ENCODE measurements at places on chromosomes 3 and 15.

DNA sequence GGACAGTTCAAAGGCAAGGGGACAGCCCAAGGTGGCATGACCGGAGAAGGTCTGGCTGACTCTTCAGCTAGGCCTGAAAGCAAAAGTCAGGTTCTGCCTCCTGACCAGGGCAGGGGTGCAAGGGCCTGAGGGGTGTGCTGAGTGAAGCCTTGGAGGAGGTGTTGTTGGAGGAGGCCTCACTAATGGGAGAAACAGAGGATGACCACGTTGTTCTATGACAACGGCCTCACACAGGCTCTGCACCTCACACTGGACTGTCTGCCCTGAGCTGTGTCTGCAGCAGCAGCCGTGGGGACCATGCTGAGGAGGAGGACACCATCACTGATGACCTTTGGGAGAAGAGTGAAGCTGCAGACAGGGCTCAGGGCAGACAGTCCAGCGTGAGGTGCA is 116.9 kb upstream of the ABHD17C start:
- no peak for DNase-seq

DNA sequence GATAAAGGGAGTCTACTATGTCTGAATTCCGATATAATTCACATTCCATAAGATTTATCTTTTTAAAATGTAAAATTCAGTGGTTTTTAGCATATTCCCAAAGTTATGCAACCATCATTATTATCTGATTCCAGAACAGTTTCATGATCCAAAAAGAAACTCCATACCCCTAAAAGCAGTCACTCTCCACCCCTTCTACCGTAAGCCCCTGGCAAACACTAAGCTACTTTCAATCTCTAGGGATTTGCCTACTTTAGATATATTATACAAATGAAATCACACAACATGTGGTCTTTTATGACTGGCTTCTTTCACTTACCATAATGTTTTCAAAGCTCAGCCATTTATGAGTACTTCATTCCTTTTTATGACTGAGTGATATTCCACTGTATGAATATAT is 65.6 kb downstream of the TMEM212 start:
- no peak for DNase-seq

DNA sequence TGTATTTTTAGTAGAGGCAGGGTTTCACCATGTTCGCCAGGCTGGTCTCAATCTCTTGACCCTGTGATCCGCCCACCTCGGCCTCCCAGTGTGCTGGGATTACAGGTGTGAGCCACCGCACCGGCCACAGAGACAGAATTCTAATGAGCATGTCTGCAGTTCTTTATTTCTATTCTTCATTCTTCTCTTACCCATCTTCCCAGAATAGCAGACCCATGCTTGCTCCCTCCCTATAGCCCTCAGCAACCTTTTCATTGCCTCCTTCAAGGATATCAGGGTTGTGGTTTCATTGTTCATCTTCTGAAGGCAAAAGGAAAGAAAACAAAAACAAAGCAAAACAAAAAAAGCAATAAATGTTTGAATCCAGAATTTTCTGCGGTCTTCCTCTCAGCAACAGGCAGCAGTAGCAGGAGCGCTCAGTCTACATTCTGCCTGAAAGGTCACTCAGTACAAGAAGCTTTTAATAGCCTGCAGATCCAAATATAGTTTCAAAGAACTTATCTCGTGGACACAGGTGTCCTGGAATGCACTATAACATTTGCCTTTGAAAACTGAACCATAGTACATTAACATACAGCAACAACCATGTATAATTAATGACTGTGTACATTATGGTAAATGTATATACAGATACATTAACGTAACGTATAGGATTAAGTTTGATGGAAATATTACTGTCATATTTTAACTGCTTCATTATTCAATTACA is at the start of gene SMCO1:
Gene SMCO1, minus strand, starts transcription at position 434 of the 709 bp plus-strand sequence. Its CDS starts 137 bp downstream, at position 297.
- DNase-seq = no peak

DNA sequence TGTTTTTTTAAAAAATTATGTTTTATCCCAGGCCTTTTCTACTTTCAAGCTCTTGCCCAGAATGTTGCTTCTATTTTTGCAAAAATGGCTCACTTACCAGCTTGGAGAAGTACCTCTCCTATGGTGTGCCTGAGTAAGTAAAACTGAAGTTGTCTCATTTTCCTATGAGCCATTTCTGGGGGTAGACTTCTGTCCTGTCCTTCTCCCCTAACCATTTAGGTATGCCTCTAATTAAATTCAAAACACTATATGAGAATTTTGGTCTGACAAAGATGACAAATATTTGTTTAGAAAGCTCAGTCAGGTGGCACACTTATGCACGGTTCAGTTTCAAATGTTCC is 282.5 kb upstream of the ICE2 start:
- DNase-seq = no peak

GRCh38 chr3:104206925-104207324 is 1159.8 kb upstream of the ALCAM start:
- no peak for DNase-seq

GRCh38 chr3:186109897-186110803 is 1.3 kb upstream of the ETV5 start:
- peak; percentile 37 for DNase-seq

DNA sequence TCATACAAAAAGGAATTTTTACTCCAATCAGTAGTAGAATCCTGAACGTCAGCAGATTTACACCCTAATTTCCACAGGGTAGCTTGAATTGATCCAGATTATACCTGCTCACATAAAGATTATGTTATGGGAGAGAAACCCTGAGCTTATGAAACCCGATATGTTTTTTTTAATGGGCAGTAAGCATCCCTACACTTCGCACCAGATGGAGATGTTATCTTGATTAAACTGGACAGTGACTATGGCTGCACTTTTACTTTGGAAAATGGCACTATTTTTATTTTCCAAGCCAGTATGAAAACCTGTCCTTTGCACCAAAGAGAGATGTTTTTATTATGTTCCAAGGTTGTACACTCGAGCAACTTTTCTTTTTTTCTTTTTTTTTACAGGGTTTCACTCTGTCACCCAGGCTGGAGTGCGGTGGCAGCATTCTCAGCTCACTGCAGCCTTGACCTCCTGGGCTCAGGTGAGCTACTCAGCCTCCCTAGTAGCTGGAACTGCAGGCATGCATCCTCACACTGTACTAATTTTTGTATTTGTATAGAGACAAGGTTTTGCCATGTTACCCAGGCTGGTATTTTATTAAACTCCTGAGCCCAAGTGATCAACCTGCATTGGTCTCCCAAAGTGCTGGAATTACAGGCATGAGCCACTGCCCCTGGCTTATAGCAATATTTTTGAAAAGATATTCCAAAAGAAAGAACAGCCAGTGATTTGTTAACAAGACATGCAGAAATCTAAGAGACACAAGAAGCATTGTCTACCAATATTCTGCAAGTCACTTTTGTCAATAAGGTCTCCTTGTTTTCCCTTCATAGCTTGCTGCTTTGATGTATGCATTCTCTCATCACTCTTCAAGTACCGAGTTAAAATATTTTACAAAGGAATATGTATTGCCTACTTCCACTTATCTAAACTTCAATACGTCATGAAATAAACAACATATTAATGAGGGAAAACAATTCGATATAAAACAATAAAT is 1412.6 kb downstream of the ZPLD1 start:
- DNase-seq = no peak

DNA sequence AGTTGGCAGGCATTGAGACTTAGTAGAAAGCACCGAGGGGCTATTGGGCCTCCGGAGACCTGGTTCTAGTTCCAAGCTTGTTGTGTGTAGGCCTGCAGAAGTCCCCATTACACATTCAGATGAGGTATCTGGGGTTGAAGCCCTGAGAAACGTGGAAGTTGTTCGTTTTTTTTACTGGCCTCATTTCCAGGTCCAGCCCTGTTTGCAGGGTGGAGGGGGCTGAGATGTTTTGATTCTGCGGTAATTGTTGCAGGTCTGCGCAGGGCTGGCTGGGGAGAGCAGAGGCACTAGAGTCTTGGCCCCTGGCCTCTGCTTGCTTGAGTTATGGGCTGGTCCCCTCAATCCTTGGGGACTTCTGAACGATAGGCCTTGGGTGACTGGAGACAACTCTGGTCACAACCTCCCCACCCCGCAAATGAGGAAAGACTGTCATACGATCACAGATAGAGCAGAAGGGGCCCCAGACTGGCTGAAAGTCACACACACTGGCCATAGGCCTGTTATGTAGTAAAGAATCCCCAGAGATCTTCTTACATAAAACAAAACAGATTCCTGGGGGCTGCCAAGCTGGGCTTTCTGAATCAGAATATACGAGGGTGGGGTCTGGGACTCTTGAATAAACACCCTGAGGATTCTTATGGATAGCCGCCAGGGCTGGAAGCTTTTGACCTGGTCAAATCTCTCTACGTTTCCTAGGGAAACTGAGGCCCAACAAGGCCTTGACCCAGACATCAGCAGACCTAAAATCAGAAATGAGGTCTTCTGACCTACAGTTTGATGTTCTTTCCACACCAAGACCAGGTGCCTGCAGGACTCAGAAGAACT is 15.6 kb downstream of the KBTBD13 start:
- DNase-seq = no peak

GRCh38 chr3:8658306-8659212 is 14.0 kb upstream of the SSUH2 start:
- no peak for DNase-seq

DNA sequence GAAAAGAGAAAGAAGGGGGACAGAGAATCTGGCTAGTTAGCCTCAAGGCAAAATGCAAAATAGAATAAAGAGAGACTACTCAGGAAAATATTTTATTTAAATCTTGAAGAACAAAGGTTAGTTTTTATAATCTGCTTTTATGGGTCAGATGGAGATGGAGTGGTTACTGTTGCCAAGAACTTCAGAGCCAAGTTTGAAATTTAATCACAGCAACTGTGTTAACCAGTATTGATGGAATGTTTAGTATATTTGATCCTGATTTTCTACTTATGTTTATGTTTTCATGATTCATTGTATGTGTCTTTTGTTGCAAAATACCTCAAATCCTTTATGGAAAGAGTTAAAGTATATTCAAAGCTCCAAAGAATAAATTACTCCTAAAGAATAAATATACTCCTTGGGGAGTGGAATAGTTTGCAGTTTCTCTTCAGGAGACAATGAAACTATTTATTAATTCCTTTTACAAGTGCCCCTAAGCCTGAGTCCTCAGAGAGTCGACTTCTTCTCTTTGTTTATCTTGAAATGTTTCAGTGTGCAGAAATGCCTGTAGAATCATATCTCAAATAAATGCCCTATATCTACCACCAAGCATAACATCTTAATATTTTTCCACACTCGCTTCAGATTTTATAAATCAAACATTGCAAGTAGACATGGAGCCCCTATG is 60.9 kb upstream of the THSD4 start:
- DNase-seq = no peak

DNA sequence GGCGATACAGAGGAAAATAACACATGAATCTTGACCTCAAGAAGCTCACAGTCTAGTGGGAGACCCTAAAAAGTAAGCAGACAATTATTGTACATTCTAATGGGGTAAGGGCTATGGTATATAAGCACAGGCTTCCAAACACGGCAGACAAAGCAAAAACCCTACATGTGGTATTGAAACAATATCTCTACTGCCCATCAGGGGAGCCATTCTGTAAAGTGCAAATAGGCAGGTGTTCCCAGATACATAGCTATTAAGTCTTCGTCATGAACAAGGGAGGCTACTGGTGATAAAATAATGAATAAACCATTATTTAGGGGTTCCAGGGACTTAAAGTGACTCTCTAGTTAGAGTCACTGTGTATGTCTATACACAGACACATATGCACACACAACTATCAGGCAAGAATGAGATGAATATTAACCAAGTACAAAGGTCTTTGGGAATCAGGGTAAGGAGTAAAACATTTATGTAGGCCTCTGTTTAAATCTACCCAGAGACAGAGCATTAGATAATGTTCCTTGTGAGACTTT is 38.7 kb upstream of the ASB14 start:
- no peak for DNase-seq

- DNase-seq = no peak
Observed at GRCh38 chr3:149368201-149368673, 9.2 kb downstream of the TM4SF1 start.

GRCh38 chr3:30481241-30481640 is 125.2 kb upstream of the TGFBR2 start:
- no peak for DNase-seq

GRCh38 chr3:197309528-197310361 is 11.3 kb upstream of the DLG1 start:
- DNase-seq = no peak

- DNase-seq = no peak
Observed at GRCh38 chr15:25711691-25712090, 151.4 kb downstream of the ATP10A start.

Data from glutamatergic neuron (in vitro differentiated cells).